ENCODE measurements at places on chromosomes 1 and 21.

DNA sequence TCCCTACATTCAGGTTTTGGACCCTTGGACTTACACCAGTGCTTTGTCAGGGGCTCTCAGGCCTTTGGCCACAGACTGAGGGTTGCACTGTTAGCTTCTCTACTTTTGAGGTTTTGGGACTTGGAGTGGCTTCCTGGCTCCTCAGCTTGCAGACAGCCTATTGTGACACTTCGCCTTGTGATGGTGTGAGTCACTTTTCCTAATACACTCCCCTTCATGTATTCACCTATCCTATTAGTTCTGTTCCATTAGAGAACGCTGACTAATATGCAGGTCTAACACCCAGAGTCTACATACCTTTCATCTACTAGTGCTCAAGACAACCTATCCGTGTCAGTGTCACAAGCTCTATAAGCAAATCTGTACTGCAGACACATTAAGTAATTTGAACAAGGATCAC lies 605.3 kb downstream of the KCNT2 start:
- H3K4me3 ChIP-seq: no peak overlapping the region
- no peaks in the 10 kb centered on the region for H3K4me1 ChIP-seq
- no peak for DNase-seq
- H3K36me3 ChIP-seq: no peaks in the 10 kb centered on the region
- H3K27ac ChIP-seq: no peak overlapping the region

GRCh38 chr1:981491-981954 lies 370 bp downstream of the PERM1 start:
- H3K36me3 ChIP-seq: no peaks in the 10 kb centered on the region
- no peak for DNase-seq
- no peaks in the 10 kb centered on the region for H3K27me3 ChIP-seq
- H3K27ac ChIP-seq: no peak overlapping the region
- no peaks in the 10 kb centered on the region for H3K4me1 ChIP-seq

- H3K27ac ChIP-seq: no peak overlapping the region
- H3K27me3 ChIP-seq: no peaks in the 10 kb centered on the region
- H3K36me3 ChIP-seq: no peaks in the 10 kb centered on the region
- no peaks in the 10 kb centered on the region for H3K4me1 ChIP-seq
- DNase-seq: no peak
These were observed 40.5 kb downstream of the DISC1 start for GRCh38 chr1:231666937-231667608.

DNA sequence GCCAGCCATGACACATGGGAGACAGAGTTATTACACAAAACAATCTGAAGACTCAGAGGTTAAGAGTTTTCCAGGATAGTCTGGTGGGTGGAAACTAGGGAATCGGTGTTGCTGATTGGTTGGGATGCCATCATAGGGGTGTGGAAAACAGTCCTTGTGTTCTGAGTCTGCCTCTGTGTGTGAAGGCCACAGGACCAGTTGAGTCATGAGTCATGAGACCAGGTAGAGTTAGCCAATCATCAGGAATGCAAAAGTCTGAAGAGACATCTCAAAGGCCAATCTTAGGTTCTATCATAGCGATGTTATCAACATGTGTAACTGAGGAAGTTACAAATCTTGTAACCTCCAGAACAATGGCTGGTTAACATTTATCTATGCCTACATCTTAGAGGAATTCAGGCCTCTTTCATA lies 49.7 kb upstream of the NEK7 start:
- no peak overlapping the region for H3K4me3 ChIP-seq
- H3K36me3 ChIP-seq: no peaks in the 10 kb centered on the region
- H3K27ac ChIP-seq: no peak overlapping the region
- no peaks in the 10 kb centered on the region for H3K4me1 ChIP-seq
- H3K27me3 ChIP-seq: no peaks in the 10 kb centered on the region

DNA sequence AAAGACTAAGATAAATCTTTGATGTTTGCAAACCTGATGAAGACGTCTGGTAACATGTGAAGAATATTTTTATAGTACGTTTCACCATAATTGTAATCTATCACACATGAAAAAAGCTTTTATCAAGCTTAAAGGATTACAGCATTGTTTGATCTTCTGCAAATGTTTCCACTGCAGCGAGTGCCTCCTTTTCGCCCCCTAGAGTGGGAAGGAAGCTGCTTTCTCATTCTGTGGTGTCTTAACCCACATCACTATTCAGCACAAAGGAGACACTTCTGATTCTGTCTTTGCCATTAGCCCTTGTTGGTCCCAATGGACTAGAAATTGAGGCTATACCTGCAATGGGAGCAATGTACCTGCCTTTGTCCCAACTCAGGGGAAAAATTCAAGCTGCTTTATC lies 46.0 kb upstream of the IL12RB2 start:
- H3K4me3 ChIP-seq: no peak overlapping the region
- H3K36me3 ChIP-seq: no peaks in the 10 kb centered on the region
- no peaks in the 10 kb centered on the region for H3K4me1 ChIP-seq

- H3K36me3 ChIP-seq: no peaks in the 10 kb centered on the region
- peaks cover 11% of the 10 kb centered on the region for H3K4me1 ChIP-seq
- no peak overlapping the region for H3K4me3 ChIP-seq
- no peaks in the 10 kb centered on the region for H3K27me3 ChIP-seq
- no peak for DNase-seq
- H3K27ac ChIP-seq: peak overlapping the region; percentile 27
These were observed 15.4 kb upstream of the EPS15 start for GRCh38 chr1:51534447-51534846.

GRCh38 chr1:27350663-27351540 lies 9.1 kb downstream of the SYTL1 start:
- no peaks in the 10 kb centered on the region for H3K27me3 ChIP-seq
- H3K4me1 ChIP-seq: no peaks in the 10 kb centered on the region
- H3K36me3 ChIP-seq: no peaks in the 10 kb centered on the region
- no peak overlapping the region for H3K4me3 ChIP-seq
- DNase-seq: no peak

DNA sequence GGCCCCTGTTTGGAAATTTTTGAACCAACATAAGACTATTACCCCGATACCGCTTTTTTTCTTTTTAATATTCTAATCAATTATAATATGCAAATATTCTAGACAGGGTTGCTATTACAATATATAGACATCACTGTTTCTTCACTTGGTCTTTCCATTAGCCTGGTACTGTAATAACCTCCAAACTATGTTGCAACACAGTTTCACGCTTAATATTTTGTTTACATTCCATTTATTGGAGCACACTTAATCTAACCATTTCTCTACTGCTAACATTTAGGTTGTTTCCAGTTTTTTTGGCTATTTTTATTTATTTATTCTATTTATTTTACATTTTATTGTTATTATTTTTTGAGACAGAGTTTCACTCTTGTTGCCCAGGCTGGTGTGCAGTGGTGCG lies 17.6 kb upstream of the NID1 start:
- DNase-seq: no peak
- H3K36me3 ChIP-seq: no peaks in the 10 kb centered on the region
- no peaks in the 10 kb centered on the region for H3K27me3 ChIP-seq
- H3K4me3 ChIP-seq: no peak overlapping the region

DNA sequence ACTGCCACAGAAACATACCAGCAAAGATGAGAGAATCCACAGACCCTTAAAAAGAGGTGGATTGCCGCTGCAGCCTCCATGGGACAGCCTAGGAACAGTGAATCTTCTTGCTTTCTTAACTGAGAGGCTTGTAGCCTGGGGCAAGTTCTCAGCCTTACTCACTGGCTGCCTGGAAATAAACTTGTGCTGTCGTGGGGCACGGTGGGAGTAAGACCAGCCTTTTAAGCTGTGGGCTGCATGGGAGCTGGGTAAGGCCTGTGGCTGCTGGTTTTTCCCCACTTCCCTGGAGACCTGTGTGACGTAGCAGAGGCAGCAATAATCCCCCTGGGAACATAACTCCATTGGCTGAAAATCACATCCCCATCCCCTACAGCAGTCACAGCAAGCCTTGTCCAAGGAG lies 30.8 kb downstream of the CD2 start:
- H3K27me3 ChIP-seq: no peaks in the 10 kb centered on the region
- no peaks in the 10 kb centered on the region for H3K4me1 ChIP-seq
- H3K4me3 ChIP-seq: no peak overlapping the region
- DNase-seq: no peak
- H3K36me3 ChIP-seq: no peaks in the 10 kb centered on the region

DNA sequence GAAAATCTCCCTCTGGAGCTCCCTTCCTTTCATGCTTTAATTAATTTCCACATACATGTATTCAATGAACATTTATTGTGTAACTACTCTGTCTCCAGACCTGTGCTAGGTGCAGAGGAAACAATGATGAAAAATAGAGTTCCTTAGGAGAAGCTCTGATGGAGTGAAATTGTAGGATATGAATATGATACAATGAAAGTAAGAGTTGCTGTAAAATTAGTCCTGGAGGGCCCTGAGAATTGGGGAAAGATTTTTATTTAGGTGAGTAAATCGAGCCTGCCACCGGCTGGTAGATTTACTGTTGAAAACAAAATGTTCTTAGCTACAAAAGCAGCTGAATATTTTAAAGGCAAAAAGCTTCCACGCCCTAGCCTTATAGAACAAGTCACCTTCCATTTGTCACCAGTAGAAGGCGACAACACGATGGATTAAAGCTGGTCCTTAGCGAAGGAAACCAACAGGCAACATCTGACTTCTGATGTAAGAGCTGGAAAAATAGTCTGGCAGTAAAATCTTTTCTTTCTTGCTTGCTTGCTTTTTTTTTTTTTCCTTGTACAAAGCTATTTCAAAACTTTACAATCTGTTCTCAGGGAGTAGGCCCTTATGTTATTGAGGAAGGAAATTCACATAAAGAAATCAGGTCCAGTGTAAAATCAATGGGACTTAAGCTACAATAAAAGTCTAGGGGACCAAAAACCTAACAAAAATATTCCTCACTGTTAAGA lies 82.0 kb upstream of the ROR1 start:
- no peak for DNase-seq
- H3K27me3 ChIP-seq: no peaks in the 10 kb centered on the region
- no peaks in the 10 kb centered on the region for H3K36me3 ChIP-seq
- no peak overlapping the region for H3K27ac ChIP-seq
- no peak overlapping the region for H3K4me3 ChIP-seq
- no peaks in the 10 kb centered on the region for H3K4me1 ChIP-seq

- no peaks in the 10 kb centered on the region for H3K4me1 ChIP-seq
- DNase-seq: no peak
- H3K27me3 ChIP-seq: 0 out of 2 replicates have a peak, but pooled peaks cover 2% of the 10 kb centered on the region
- H3K27ac ChIP-seq: no peak overlapping the region
- no peaks in the 10 kb centered on the region for H3K36me3 ChIP-seq
These were observed 87.5 kb downstream of the TBX19 start for GRCh38 chr1:168368131-168368530.

- peaks cover 10% of the 10 kb centered on the region for H3K4me1 ChIP-seq
- no peak overlapping the region for H3K27ac ChIP-seq
- no peaks in the 10 kb centered on the region for H3K27me3 ChIP-seq
- no peaks in the 10 kb centered on the region for H3K36me3 ChIP-seq
- no peak for DNase-seq
These were observed 11.5 kb downstream of the MORN1 start for GRCh38 chr1:2379733-2380404.

DNA sequence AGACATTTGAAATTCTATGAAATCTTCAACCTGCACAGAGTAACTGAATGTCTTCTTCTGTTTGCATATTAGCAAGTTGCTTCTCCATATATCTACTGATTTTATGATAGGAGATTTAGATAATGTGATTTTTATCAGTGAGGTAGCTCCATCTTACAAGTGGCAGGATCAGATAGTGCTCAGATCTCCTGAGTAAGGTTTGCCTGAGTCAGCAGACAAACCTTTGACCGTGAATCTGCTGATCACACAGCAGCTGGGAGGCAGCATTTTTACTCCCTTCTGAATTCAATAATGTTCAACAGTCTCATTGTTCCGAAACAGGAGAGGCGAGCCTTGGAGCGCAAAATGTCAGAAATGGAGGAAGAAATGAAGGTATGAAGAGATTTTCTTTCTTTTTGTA lies 141.4 kb downstream of the SYT2 start:
- H3K27ac ChIP-seq: no peak overlapping the region
- H3K27me3 ChIP-seq: no peaks in the 10 kb centered on the region
- no peak overlapping the region for H3K4me3 ChIP-seq
- no peak for DNase-seq

DNA sequence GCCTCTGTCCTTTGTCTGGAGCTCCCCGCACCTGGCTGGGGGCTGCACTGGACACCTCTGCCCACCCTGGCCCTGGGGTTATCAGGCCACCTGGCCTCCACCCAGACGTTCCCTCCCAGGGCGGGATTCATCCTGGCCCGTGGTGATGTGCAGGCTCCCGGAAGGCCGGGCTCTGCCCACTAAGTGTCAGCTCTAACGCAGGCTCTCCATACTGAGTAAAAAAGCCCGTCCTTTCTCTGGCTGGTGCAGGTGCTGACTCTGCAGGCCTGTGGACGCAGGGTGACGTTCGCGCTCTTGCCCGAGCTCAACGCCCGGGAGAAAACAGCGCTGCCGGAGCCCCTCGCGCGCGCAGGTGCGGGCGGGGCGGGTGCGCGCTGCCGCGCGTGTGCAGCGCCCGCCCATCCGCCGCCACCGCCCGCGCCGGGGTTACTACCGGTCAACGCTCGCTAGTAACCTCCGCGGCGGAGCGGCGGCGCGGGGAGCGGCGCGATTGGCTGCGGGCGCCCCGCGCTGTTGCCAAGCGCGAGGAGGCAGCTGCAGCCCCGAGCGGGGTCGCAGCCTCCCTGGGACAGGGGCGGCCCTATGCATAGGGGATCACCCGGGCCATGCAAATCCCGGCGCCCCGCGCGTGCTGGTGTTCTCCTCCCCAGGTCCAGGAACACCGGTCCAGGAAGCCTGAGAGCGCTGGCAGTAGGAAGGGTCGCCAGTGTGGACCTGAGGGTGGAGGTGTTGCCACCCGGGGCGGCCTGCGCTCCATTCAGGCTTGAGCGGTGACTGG lies 15.7 kb downstream of the ABCG1 start:
- H3K27me3 ChIP-seq: no peaks in the 10 kb centered on the region
- H3K4me1 ChIP-seq: peaks cover 71% of the 10 kb centered on the region
- H3K36me3 ChIP-seq: no peaks in the 10 kb centered on the region

GRCh38 chr1:1282998-1283397 lies 2.8 kb downstream of the SCNN1D start:
- no peak overlapping the region for H3K27ac ChIP-seq
- H3K4me1 ChIP-seq: no peaks in the 10 kb centered on the region
- H3K36me3 ChIP-seq: no peaks in the 10 kb centered on the region

DNA sequence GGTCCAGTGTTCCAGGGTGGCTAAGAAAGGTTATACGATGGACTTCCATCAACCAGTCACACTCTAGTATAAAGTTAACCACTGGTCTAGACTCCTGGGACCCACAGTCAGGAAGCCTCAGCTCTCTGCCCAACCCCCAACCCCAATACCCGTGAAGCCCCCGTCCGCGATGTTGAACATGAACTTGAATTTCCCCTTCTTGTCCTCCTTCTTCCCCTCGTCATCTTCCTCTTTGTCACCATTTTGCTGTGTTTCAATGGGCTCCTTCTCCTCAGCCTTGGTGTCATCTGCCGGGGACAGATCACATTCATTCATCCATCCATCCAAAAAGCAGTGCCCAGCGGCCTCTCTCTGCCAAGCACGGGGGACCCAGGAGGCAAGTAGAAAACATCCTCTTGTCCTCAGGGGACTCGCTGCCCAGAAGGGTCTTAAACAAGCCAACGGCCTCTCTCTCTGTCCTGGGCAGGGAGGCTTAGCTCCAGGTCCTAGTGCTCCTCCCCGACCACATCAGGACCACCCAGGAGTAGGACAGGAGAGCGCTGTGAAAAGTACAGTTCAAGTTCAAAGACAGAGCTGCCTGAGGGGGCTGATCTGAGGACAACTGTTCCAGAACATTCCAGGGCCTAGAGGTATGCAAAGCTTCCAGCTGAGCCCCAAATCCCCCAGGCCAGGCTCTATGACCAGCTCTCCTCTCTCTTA lies 66.5 kb downstream of the KCNAB2 start:
- no peak overlapping the region for H3K4me3 ChIP-seq
- no peaks in the 10 kb centered on the region for H3K27me3 ChIP-seq
- H3K4me1 ChIP-seq: no peaks in the 10 kb centered on the region
- H3K36me3 ChIP-seq: no peaks in the 10 kb centered on the region
